Hematopoietic multipotent progenitor cell treated with erythropoietin and hydrocortisone succinate and interleukin-3 and kit ligand, for 6 days (in vitro differentiated cells): ENCODE measurements at places on chromosomes 12 and 14.
A peak's percentile ranks its signal among the peaks of the same experiment; 100 is the strongest.

- no peak for DNase-seq
These were observed 7.4 kb downstream of the PPP1R13B start for GRCh38 chr14:103840014-103840413.

- peak; percentile 9 for DNase-seq
These were observed 117.2 kb downstream of the NUAK1 start for GRCh38 chr12:106021516-106021915.

DNA sequence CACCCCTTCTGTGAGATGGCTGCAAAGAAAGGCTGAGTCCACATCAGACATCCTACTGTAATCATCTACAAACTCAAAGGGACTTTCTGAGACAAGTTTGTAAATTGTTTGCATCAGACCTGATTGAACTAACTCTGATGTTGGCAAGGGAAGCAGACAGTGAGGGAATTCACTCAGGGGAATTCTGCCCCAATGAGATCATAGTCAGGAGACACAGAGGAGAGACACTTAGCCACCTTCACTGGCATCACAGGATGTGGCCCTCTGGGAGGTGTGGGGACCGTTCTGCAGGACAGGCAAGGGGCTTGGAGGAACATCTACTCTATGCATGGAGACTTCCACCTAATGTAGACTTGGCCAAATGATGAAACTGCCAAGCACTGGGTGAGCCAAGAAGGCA lies 70.7 kb upstream of the DDX11 start:
- DNase-seq = no peak

DNA sequence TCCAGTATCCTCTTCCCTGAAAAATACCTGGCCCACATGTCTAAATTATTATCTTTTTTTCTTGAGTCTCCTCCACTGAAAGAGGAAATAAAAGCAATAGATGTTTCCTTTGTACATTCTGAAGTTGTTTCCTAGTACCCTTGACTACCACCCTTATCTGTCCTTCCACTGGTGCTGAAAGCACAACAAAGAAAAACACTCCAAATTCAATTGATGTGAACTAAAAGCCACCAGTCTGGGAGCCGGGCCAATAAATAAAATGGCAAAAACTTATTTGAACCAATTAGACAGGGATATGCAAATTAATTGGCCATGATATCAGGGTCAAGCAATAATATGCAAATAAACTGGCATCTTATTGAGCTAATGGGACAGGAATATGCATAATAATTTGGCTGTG lies 330.5 kb downstream of the PAWR start:
- peak; percentile 7 for DNase-seq

DNA sequence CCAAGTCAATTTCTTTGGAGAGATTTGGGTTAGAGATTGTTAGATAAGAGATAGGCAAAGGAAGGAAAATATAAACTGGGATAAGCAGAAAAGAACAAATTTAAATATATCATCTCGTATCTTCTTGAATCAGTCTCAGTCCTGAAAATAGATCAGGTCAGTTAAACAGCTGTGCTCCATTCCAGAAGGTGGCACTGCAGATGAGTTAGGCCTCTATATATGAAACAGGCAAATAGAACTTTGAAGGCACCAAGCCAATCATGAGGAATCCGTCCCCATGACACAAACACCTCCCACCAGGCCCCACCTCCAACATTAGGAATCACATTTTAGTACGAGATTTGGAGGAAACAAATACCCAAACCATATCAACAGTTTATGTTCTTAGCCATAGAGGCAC lies 605.5 kb upstream of the USP15 start:
- DNase-seq = peak; percentile 41

DNA sequence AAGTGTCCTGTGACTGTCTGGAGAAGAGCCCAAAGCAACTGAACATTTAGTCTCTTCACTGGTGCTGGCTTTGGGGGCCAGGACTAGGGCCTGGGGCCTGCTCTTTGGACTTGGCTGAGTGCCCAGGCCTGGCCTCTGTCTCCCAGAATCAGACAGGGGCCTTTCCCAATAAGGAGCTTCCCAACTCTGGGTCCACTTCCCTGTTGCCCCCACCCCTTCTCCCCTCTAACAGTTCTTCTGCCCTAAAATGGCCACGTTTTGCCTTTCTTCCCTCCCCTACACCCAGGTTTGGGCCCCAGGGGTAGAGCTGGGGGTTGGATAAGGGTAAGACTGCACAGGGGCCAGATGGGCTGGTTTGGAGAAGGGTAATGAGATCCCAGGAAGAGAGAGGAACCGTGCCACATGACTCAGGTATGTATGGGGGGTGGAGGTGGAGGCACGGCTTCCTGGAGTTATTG lies 10.0 kb upstream of the ITGA5 start:
- DNase-seq = no peak

DNA sequence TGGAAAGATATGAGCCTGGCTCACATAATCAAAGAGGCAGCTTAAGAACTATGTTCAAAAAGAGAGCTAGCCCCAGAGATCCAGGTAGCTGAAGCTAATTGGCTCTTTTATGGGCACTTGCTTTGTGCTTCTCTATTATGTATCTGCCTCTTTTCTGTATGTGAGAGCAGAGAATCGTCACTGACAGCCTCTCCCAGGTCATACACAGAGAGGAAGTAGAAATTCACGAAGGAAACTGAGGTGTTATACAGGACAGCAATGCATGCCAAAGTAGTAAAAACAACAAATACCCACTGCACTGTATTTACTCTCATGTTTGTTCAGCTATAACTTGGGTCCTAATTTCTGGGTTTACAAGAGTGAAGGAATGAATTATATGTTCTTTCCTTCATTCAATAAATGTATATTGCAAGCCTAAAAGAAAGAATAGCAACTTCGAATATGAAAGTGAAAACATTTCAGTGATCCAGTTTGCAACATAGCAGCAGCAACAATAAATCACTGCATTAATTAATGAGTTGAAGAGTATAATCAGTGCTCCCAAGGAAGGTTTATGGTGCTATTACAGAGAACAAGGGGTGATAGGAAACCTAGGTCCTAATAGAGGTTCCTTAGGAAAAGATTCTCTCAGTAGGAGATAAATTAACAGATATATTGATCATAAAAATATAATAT lies 47.1 kb upstream of the ATXN7L3B start:
- no peak for DNase-seq

GRCh38 chr12:105970885-105971284 lies 167.9 kb downstream of the NUAK1 start:
- DNase-seq = no peak

DNA sequence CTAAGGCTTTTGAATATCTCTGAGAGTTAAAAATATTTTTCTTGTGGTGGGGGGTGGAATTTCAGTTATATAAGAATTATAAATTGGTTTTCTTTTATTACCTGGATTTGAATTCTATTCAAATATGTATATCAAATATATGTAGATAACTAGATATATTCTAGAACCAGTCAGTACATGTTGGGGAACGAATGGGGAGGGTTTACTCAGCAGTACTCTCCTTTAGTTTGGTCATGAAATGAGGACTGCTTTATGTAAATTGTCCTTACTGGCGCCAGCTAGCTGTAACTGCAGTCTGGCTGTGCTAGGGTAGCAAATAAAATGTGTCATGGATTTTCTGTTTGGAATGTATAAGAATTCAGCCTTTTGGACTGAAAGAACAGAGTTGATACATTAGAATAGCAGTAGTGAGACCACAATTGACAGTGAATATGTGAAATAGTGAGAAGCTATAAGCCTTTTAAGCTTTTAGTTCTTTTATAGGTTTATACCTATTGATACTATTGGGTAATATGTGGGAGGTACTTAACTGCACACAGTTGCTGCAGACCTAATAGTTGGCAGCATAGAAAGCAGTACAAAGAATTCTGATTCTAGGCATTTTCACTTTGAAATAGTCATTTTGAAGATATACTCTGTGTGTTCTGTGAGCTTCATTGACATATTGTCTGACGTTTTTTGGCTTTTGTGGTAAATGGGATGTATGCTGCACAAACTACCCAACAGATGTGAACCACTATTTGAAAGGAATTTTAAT lies 29.0 kb downstream of the ATF7IP start:
- peak; percentile 88 for DNase-seq

- DNase-seq = peak; percentile 63
These were observed 728 bp upstream of the STON2 start for GRCh38 chr14:81400852-81401251.

DNA sequence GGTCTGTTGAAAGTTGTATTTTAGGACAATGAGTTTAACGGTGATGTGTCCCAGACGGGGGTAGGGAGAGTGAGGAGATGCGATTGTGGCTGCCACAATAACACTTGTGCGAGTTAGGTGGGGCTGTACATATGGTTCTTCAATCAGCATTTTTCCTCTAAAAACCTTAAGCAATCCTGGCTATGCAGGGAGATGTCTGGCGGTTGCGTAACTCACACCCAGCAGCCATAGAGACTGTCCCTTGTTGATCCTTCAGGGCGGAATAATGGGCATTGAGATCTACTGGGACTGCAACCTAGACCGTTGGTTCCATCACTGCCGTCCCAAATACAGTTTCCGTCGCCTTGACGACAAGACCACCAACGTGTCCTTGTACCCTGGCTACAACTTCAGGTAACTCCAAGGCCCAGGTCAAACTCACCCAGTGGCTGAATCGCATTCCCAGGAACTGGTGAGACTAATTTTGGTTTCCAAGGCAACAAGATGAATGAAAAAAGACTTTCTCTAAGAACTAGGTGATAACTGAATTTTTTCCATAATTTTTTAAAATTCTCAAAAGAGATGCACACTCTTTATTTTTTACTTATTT lies 34.6 kb downstream of the P2RX7 start:
- DNase-seq = no peak

GRCh38 chr14:68899033-68899603 lies 80.0 kb downstream of the ACTN1 start:
- no peak for DNase-seq

GRCh38 chr12:120677765-120678473 lies 9.0 kb upstream of the MLEC start:
- peak; percentile 9 for DNase-seq

DNA sequence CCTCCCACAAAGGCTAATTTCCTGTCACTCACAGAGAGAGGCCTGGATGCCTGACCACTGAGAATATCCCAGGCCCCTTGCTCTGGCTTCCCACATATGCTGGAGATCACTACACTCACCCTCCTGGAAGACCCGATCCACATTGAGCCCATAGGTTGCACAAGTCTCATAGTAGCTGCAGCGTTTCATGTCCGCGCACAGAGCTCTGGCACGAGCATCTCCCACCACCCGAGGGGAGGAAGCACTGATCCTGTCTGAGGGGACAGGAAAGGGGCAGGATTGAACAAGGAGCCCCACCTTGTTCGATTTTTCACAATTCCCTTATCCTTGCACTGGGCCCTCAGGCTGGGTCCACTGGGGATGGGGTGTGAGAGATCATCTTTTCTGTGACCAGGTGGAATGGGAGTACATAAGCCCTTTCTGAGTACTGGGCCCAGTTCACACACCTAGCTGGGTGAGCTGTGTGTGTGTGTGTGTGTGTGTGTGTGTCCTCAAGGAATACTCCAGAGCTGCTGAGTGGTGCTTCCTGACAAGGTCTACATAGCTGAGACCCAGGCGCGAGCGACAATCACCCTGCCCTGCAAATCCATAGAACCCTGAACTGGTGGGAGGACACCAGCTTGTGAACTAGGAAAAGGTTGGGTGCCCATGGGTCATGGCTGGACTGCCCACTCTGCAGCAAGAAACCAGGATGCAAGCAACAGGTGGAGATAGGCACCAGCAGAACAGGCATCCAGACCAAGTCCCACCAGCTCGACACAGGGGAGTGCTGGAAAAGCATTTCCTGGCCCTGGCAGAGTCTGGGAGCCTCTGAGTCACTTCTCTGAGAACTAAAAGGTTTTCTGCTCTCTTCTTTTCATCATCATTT lies 5.6 kb downstream of the AGAP2 start:
- DNase-seq = no peak

GRCh38 chr12:120378036-120378435 lies 9.1 kb upstream of the MSI1 start:
- peak; percentile 56 for DNase-seq

- DNase-seq = no peak
These were observed 142.0 kb downstream of the KCNK10 start for GRCh38 chr14:88181072-88181471.

- DNase-seq = peak; percentile 76
These were observed 93.8 kb downstream of the RFLNA start for GRCh38 chr12:124388679-124389137.

GRCh38 chr14:29803045-29803444 lies 124.6 kb downstream of the PRKD1 start:
- DNase-seq = no peak

DNA sequence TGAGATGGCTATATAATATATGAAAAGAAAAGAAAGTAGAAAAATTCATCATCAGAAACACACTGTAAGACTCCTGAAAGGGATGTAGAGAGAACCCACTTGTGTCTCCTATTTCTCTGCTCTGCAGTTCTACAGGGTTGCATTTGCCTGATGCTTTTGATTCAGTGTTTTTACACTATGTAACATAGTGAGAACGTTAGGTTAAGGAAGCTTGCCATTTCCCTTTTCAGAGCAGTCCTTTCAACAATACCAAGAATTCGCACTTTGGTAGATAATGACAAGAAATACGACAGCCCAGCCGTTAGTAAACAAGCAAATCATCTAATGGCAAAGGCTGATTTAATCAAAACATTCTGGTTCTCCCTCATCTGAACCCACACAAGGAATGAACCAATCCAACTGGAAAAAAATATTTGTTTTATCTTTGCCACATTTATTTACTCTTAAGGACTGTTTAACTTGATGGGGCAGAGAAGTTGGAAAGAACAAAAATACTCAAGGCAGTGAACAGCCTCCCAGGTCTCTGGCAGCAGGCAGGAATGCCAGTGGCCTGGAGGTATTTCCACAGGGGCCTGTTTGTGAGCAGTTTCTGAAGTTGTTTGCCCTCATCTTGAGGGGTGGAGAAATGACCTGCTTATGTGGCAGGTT lies 30.8 kb upstream of the SOCS2 start:
- DNase-seq = peak; percentile 39

DNA sequence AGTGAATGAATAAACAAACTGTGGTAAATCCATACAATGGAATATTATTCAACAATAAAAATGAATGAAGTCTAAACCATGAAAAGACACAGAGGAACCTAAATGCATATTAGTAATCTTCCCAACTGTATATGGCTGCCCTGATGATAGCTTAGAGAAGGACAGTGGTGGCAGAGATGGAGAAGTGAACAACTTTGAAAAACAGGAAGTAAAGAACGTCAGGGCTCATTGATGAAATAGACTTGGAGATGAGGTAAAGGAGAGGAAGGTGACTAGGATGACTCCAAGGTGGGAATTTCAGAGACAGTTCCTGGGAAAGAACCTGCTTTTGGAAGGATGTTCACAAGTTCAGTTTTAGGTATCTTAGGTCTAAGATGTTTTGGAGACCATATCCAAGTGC lies 36.3 kb upstream of the NT5DC3 start:
- DNase-seq = peak; percentile 13

DNA sequence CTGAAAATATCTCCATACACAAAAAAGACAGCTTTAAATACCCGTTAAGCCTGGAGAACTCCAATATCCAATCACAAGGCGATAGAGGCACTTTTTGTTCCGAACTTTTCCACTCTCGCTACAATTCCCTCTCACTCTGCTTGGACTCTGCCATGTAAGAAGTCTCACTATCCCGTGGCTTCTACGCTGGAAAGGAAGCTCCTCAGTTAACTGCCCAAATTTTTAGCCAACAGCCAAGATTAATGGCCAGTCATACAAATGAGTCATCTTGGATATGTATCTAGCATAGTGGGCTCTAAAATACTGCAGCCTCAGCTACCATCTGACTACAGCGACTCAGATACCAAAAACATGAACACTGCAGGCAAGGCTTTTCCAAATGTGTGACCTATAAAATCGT lies 45.5 kb upstream of the RERGL start:
- no peak for DNase-seq
